Islet precursor cell (in vitro differentiated cells): ENCODE measurements at places on chromosomes 6 and 20.

DNA sequence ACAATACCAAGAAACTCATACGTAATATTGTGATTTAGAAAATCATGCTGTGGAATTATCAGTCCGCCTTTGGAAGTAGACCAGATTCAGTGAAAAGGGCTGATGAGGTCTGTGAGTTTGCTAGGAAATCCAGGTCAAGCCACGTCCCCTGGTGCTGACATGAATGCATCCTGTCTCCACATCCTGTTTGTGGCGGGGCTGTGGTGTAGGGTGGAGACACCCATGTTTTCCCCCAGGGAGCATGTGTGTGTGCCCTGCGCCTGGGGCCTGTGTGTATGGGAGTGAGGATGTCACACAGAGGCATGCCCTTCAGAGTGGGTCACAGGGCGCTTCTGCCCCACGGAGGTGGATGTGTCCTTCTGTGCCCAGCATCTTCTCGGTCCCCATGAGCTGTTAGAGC lies 109.1 kb downstream of the SASH1 start:
- DNase-seq, result no peak

DNA sequence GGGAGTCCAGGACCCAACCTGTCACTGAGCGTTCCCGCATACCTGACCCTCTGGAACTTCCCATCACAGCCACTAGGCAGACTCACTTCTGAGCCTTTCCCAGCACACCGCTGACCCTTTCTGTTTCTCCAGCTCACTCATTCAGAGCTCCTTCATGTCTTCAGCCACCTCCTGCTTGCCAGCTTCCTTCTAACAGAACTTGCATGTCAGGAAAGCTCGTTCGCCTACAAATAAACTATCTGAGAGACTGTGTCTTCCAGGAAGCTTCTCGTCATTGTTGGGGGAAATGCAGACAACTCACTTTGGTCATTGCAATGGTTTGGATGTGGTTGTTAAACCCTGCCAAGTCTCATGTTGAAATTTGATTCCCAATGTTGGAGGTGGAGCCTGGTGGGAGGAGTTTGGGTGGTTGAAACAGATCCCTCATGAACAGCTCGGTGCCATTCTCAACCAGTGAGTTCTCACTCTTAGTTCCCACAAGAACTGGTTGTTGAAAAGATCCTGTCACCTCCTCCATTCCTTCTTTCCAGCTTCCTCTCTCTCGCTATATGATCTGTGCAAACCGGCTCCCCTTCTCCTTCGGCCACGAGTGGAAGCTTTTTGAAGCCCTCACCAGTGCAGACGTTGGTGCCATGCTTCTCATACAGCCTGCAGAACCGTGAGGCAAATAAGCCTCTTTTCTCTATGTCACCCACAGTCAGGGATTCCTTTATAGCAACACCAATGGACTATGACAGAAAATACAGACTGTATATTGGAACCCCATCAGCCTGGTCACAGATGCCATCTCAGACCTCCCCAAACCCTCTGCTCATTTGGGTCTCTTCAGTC lies 1.4 kb upstream of the MUC21 start:
- DNase-seq, result peak; percentile 86

DNA sequence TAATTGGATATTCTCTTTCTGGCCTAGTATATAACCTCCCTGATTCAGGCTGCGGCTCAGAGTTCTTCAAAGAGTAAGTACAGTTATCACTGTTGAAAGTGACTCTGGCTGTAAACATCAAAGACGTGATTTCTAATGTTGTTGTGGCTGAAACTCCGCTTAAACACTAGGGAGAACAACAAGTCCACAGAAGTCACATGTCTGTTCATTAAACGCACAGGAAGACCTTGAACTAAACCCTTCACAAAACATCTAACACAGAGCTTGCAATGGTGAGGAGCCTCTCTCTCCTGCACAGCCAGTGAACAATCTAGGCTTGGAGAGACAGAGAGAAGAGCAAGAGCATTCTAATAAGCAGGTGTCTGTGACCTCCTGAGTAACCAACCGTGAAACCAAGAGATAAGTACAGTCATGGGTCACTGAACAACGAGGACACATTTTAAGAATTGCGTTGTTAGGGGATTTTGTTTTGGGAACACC lies 249.3 kb downstream of the PRKN start:
- DNase-seq, result no peak

DNA sequence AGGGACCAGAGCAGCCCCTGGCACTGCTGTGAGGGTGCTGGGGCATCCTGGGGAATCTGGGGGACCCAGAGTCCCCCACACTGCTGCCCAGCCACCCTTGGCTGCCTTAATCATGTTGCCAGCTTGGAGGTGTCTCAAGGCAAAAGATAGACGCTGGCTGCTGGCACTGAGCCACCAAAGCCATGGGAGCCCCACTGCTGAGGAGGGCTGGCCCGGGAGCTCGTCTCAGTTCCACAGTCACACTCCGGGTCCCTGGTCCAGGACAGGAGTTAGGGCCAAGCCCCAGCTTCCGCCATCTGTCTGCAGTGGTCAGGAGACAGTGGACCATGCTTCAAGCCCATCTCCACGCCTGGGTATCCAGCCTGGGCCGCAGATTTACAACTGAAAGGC lies 41.0 kb upstream of the HMGA1 start:
- no peak for DNase-seq

DNA sequence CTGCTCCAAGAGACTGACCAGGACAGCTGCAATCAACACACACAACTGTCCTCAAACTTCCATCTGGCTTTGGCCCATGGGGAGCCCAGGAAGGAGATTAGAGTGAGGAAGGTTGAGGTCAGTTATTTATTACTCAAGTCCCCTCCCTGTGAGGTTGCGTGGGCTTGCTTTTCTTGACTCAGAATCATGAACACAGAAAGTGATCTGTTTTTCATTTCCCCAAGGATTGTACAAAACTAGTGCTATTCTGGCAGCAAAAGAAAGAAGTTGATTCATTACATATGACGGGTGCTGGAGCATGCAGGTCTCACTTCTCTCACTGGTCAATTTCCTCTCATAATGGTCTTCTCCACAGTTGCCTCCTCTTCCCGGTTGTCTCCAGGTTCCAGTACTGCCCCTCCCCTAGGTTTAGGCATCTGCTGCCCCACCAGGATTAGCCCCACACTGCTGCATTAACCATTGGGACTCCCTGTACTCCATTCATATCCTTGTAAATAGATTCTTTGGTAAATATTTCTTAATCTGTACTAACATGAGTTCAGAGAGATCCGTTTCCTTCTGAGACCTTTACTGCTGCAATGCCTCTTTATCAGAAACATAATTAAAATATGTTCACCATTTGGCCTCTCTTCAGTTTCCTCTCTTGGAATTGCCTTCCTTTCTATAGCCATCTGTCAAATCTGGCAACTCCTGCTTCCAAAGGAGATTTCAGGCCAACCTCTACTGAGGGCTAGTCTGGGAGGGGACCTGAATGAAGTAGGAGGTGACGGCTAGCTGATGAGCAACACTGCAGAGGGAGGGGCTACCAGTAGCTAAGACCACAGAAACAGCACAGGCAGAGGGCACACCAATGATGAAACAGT lies 888.8 kb downstream of the QKI start:
- DNase-seq, result no peak
